ENCODE measurements at places on chromosomes 11 and 22.

- no peak for DNase-seq
These were observed 14.1 kb downstream of the RHBDD3 start for GRCh38 chr22:29253561-29254285.

- DNase-seq = no peak
These were observed 42.3 kb downstream of the TRMU start for GRCh38 chr22:46377525-46378425.

DNA sequence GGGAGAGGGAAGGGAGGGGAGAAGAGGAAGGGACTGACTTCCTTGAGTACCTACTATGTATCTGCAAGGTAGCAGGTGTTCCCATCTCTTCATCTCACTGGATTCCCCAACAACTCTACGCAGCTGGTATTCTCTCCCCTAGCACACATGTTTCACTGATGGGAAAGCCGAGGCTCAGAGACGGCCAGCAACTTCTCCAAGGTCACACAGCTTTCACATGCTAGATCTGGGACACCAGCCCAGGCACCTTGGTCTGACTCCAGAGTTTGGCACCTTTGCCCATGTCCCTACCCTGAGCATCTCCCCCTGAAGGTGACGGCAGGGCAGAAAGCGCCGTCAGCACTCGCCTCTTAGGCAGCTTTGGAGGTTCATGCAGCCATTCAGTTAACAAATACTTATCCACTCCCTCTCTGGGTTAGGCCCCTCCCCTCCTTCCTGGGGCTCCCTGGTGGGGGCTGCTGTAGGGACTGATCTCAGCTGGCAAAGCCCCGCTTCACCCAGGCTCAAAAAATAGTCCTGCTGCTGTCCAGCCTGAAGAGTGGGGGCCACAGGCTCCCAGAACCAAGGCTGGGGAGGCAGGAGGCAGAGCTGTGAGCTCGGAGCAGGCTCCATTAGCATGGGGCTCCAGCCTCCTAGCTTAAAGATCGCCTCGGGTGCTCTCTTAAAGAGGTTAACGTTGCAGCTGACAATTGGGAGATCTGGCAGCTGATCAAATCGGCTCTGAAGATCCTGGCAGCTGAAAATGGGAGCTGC is 79.4 kb downstream of the IGLL1 start:
- DNase-seq = no peak

- DNase-seq = no peak
These were observed 83.7 kb downstream of the MYO7A start for GRCh38 chr11:77211594-77212251.

GRCh38 chr11:4606231-4607015 is 1.6 kb downstream of the TRIM68 start:
- DNase-seq = no peak

- DNase-seq = no peak
These were observed 480.8 kb upstream of the CCDC90B start for GRCh38 chr11:83766932-83767331.

GRCh38 chr11:83285151-83285770 is 906 bp downstream of the CCDC90B start:
- no peak for DNase-seq

- no peak for DNase-seq
These were observed 12.3 kb downstream of the EHD1 start for GRCh38 chr11:64866173-64866491.

- no peak for DNase-seq
These were observed 4.5 kb downstream of the LRRC75B start for GRCh38 chr22:24588381-24588756.

- peak; percentile 50 for DNase-seq
These were observed at the start of gene PHF21B for GRCh38 chr22:45009606-45010531. Gene PHF21B, minus strand, starts transcription at chr22:45010005. Its CDS starts 456 bp downstream, at chr22:45009549.

DNA sequence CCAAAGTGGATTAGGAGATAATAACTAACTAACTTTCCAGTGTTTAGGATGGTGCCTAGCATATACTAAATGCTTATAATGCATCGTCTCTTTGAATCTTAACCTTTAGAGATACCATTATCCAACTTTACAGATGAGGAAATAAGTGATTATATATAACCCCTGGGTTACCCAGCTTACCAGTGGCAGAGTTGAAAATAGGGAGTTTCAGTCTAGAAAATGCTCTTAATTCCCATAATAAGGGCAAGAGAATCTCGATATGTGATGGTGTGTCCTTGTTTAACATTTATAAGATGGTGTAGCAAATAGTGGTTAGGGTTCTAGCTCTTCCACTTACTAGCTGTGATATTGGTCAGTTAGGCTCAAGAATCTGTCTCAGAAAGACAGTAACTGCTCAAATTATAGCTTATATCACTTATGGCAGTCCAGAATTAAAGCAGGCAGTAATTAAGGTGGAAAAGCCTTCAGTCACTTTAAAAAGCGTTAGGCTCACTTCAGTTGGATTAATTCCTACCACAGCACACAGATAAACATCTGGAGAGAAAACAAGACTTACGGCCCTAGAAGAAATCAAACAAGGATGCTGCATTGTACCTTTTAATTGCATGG is 6.3 kb downstream of the XBP1 start:
- no peak for DNase-seq

DNA sequence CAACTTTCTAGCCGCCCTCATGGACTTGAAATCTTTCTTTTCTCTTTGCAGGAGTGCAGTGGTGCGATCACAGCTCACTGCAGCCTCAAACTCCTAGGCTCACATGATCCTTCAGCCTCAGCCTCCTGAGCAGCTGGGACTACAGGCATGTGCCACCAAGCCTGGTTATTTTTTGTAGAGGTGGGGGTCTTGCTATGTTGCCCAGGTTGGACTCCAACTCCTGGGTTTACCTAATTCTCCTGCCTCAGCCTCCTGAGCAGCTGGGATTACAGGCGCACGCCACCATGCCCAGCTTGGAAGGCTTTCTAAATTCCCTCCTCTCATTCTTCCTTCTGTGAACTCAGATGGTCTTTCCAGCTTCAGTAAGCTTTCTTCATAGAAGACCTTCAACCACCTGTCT is 4.7 kb upstream of the APOA1 start:
- DNase-seq = no peak

DNA sequence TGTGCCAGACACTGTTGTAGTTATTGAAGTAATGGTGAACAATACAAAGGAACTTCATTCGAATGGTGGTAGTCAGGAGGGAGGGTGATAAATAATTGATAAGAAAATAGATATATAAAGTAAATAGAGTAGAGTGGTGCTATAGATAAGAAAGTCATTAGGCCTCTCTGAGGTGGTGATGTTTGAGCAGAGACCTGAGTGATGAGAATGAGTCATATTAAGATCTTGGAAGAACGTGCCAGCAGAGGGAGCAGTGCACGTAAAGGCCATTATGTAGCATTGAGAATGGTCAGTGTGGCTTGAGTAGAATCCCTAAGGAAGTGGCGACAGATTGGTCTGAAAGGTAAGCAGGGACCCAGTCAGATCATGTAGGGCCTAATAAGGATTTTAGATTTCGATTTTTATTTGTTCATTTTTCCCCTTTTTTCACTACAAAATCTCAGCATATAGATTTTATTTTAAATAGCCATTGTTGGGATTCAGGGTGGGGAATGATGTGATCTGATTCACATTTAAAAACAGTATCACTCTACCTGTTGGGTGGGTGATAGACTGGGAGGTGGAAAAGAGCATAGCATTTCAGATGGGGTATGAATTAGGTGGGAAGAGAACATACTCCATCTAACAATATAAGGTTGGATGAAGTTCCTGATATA is 44.7 kb downstream of the CCDC90B start:
- peak; percentile 3 for DNase-seq

GRCh38 chr22:50192436-50193204 is 6.9 kb downstream of the TRABD start:
- no peak for DNase-seq

DNA sequence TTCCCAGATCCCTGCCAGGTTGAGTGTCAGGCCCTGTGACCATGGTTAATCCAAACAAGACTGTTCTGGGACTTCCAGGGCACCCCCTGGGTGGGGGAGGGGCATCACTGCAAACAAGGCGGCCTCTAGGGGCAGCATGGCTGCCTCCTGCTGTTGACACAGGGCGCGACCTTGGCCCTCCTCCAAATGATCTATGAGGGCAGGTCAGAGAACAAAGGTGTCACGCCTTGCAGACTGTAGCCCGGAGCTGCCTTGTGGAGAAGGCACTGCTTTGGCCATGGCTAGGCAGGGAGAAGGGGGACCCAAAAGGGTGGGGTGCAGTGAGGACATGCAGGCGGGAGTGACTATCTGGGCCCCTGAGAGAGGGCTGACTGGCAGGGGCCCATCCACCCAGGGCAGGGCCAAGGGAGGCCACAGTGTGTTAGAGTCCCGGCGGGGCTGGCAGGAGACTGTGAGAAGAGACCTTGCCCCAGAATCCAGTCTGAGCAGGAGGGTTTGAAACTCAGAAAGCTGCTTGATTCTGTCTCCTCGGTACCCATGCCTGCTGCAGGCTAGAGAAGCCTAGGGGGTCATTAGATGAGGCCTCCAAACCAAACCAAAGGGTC is 35.6 kb downstream of the KCNC1 start:
- no peak for DNase-seq

Data from NCI-H2081 (cell line).